ENCODE measurements at places on chromosomes 11 and 22. TPM values are rescaled to one million over a fixed set of nuclear protein-coding genes. Genes with fewer than 3 reads are reported as not detected.

CNTF gene
- total RNA-seq: 3.7 TPM

FAM180B gene
- total RNA-seq: not detected

OR56A1 gene
- not detected for total RNA-seq

OR51S1 gene
- total RNA-seq: not detected

SPON1 gene
- total RNA-seq: 15.2 TPM
